ENCODE measurements at places on chromosomes 5 and 9. TPM values are rescaled to one million over a fixed set of nuclear protein-coding genes. Genes with fewer than 3 reads are reported as not detected.

Gene NME5
- not detected for total RNA-seq

Gene NRG2
- total RNA-seq, result 2.5 TPM

Gene ARAP3
- total RNA-seq, result 4.6 TPM

Gene TOR4A
- total RNA-seq, result 25.2 TPM

Gene GDA
- total RNA-seq, result 0.96 TPM

Gene KCNN2
- 0.20 TPM for total RNA-seq

Gene PDLIM4
- total RNA-seq, result 0.87 TPM

Gene TICAM2
- total RNA-seq, result 1.3 TPM

Gene TRIM14
- total RNA-seq, result 12.5 TPM
